ENCODE measurements at places on chromosomes 16 and 17.

GRCh38 chr16:68229431-68230175 lies 6.3 kb downstream of the ESRP2 start:
- no peak for DNase-seq

- DNase-seq, result no peak
These were observed 70.1 kb downstream of the GP2 start for GRCh38 chr16:20257234-20257633.

- DNase-seq, result no peak
These were observed 33.1 kb downstream of the CNGB1 start for GRCh38 chr16:57937861-57938260.

DNA sequence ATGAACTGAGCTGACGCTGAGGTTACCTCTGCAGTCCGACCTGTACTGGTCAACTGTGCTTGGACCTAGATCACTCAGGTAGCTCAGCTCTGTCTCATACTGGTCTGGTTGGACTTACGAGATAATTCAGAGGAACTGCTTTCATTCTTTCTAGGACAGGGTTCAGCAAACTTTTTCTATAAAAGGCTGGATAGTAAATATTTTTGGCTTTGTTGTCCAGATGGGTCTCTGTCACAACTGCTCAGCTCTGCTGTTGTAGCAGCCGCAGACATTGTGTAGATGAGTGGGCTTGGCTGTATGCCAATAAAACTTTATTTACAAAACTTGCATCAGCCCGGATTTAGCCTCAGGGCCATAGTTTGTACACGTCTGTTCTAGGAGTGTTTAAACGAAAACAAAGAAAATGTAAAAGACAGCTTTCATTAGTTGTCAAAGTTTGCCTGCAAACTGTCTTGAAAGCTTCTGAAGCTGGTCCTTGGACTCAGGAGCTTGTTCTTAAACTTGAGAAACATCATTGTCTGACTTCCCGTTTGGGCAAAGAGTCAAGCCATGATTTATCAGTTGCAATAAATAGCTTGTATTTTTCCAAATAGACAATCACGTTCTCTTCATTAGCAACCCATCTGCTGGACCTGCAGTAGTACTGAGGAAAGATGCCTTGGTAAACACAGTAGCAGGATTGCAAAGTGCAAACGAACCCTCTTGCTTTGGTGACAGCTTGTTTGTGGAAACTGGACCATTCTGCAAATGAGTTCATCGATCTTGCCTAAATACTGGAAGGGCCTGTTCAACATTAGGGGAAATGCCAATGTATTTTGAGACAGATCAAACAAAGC lies 253.4 kb downstream of the SNX29 start:
- no peak for DNase-seq

GRCh38 chr17:39661744-39662541 lies 3.2 kb upstream of the TCAP start:
- DNase-seq, result no peak

- DNase-seq, result no peak
These were observed 301.1 kb upstream of the FOXF1 start for GRCh38 chr16:86209202-86209601.

DNA sequence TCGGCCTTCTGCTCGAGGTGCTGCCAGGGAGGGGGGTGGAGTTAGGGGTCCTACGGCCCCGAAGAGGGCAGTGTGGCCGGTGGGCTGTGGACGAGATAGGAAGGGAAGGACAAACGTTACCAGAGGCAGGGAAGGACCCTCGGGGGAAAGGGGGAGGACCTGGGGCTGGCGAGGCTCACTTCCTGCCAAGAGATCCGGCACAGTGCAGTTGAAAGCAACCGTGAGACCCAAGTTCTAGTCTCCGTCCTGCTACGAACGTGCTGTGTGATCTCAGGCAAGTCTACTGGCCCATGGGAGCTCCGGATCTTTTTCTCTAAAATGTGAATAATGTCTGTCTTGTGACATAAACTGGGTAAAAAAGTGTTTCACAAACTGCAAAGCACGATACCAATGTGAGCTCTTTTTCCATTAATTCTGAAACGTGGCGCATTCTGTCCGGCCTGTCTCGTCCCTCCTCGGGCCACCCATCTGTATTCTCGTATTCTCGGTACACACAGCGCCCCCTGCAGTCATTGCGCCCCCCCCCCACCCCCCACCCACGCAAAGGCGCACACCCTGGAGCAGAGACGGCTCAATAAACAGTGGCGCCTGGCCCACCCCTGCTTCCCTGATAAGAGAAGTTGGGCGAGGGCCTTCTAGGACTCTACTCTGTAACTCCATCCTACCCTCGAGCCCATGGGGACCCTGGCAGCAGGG lies 8.8 kb downstream of the CYGB start:
- DNase-seq, result no peak

DNA sequence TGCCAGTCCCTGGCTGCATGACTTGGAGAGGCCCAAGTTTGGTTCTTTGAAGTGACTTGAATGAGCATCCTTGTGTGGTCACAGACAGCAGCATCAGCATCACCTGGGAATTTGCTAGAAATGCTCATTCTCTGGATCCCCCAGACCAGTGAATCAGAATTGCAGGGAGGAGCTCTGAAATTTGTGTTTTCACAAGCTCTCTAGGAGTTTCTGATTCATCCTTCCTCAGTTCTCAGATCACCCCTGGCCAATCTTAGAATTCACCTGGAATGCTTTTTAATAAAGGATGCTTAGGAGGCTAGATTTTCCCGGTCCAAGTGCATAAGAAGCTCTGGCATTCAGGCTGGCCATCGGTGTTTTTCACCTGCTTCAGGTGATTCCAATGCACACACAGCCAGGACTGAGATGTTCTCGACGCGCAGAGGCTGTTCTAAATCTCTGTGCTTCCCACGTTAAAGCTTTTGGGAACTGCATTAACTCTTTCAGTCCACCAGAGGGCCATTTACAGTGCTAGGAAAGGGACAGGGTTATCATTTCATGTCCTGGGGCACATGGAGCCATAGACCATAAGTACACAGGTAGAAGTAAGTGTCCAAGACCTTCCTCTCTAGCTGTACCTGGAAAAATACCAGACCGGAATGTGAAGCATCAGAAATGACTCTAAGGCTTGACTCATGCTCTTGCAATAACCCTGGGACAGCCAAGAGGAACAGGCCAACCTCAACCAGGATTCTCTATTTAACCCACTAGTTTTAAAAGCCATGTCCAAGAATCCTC lies 85.7 kb upstream of the XYLT1 start:
- DNase-seq, result no peak

- no peak for DNase-seq
These were observed 370.0 kb downstream of the CDH11 start for GRCh38 chr16:64751906-64752305.

GRCh38 chr17:42171831-42172230 lies 9.1 kb downstream of the KCNH4 start:
- no peak for DNase-seq

DNA sequence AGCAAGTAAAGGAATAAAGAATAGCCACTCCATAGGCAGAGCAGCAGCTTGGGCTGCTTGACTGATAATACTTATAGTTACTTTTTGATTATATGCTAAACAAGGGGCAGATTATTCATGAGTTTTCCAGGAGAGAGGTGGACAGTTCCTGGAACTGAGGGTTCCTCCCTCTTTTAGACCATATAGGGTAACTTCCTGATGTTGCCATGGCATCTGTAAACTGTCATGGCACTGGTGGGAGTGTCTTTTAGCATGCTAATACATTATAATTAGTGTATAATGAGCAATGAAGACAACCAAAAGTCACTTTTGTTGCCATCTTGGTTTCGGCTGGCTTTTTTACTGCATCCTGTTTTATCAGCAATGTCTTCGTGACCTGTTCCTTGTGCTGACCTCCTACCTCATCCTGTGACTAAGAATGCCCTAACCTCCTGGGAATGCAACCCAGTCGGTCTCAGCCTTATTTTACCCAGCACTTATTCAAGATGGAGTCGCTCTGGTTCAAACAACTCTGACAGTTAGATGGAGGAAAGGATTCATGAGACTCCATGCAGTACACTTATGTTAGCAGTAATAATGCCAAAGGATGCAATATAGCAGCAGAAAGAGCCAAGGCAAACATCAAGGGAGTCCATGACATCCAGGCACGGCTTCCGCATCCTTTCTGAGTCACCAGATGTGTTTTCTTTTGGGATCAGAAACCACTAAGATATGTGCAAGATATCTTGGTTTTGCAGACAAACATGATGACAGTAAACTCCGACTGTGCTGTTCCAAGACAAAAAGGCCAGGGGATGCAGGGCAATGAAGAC lies 55.8 kb upstream of the B4GALNT2 start:
- no peak for DNase-seq

GRCh38 chr17:78998311-78999055 lies 11.1 kb downstream of the CANT1 start:
- no peak for DNase-seq

DNA sequence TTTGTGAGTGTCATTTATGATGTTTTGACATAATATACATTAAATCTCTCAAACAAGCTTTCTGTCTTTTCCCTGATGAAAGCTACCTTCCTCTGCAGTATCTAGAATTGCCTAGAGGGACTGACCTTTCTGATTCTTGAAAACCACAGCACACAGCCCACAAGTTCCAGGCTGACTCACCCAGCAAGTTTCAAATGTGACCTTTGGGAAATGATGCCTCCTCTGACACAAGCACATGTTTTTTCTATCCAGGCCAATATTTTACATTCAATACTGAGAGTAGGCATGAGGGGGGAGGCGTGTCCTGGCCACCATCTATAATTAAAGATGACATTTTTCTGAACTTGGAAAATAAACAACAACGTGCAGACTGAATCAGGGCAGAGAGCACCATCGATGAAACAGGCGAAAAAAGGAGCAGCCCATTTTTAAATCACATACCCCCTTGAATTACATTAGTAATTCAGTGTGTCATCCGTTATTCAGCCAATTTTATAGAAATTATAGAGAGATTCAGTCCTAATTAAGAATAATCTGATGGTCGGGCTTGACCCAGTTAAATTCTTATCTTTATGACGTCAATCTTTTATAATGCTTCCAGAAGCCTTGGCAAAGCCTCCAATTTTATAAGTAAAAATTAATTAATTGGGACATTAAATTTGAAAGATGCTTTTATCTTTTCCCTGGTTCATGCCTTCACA lies 292.6 kb upstream of the CDH11 start:
- DNase-seq, result no peak

- DNase-seq, result no peak
These were observed 1.6 kb downstream of the GLG1 start for GRCh38 chr16:74605332-74605731.

DNA sequence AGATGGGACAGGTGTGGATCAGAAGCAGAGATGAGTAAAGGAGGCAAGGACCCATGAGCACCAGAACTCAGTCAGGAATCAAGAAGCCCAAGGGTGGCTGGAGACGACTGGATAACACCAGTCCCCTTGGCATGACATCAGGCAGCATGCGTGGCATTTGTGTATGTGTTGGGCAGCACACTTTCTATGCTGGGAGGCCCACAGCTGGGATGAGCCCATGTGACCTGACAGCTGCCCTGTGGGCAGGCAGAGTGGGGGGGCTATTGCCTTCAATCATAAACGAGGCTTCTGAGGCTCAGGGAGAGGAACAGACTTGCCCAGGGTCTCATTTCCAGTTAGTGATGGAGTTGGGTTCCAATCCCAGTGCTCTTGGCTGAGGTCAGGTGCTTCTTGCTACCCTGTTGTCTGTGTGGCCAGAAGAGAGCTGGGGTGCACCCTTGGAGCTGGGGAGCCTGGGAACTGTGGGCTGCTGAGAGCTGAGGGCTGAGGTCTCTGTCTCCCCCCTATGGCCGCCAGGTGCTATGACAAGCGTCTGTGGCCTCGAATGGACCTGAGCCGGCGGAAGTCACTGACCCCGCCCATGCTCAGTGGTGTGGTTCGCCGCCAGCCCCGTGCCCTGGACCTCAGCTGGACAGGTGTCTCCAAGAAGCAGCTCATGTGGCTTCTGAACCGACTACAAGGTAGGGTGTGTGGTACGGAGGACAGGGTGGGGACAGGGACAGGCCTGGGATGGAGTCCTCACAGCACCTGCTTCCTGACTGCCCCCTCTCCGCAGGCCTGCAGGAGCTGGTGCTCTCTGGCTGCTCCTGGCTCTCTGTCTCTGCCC lies 7.1 kb upstream of the ORAI3 start:
- DNase-seq, result peak; percentile 9

DNA sequence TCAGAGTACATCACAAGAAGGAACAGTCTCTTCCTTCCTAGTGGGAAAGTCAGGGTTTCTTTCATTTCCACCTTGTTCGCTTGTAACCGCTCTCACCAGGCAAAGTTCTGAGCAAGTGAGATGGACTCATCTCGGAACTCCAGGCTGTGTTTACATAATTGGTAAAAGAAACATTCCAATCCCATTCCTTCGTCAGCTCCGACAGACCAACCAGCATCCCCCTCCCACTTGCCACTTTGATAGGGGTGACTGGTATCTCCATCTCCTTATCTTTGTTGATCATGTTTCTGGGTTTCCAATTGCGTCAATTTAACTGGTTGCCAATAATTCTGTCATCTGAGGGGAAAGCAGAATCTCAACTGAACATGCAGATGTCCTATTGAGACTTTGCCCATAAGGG lies 36.8 kb upstream of the LYRM9 start:
- no peak for DNase-seq

- DNase-seq, result no peak
These were observed 299.8 kb upstream of the PSMD7 start for GRCh38 chr16:73996624-73997339.

DNA sequence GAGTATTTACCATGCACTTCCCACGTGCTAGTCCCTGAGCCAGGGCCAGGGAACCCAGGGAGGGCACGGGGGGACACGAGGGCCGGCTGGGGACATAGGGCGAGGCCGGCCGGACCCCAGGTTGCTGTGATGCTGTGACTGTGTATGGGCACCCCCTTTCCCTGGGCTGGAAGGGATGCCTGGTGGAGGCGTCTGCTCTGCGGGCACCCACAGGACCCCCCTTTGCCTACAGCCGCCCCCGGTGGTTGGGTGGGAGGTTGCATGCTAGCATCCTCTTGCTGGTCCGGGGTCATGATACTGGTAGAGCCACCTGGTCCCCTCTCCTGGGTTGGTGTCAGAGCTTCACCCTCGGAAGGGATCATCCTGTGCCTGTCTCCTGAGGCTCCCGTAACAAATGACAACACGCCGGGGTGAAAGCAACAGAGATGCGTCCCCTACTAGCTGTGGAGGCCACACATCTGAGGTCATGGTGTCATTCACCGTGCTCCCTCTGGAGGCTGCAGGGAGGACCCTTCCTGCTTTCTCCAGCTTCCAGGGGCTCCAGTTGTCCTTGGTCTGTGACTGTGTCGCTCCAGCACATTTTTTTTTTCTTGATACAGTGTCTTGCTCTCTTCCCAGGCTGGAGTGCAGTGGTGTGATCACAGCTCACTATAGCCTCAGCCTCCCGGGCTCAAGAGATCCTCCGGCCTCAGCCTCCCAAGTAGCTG lies 3.1 kb upstream of the CIAO3 start:
- no peak for DNase-seq

GRCh38 chr16:11639925-11640899 lies 28.0 kb upstream of the SNN start:
- no peak for DNase-seq
